Daoy (cell line): ENCODE measurements at places on chromosomes 6 and 20.

- no peak for DNase-seq
Measured at GRCh38 chr6:25239059-25239458, 40.1 kb upstream of the CARMIL1 start.

- peak; percentile 69 for DNase-seq
Measured at GRCh38 chr20:49381558-49382493, 100.6 kb downstream of the KCNB1 start.

- no peak for DNase-seq
Measured at GRCh38 chr20:23482138-23482537, 8.8 kb upstream of the CST8 start.

- no peak for DNase-seq
Measured at GRCh38 chr20:51487076-51487475, 55.4 kb downstream of the NFATC2 start.
